ENCODE measurements at places on chromosomes 11 and 22.

DNA sequence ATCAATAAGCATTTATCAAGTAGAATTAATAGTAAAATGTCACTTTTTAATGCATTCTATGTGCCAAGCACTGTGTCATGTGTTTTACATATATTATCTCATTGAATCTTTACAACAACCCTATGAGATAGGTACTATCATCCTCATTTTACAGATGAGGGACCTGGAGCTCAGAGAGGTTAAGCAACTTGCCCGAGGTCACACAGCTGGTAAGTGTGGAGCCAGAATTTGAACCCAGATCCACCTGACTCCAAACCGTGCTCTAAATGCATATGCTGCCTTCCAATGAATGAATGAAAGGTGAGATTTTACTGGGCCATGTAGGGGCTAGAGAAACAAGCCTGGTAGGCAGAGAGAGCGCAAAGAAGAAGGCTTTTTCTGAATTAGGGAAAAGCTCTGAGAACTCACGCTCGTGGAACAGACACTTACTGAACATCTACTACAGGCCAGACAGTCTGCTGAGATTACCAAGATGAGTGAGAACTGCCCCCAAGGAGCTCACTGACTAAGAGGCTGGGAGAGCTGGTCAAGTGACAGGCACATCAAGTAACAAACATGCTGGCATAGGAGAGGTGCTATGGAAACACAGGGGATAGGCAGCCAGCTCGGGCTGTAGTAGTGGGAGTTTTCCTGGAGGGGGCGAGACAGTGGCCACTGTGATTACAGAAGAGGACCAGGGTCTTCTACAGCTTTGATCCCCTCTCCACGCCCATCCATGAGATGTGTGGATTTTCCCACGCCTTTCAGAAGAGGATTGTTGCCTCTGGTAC is 4.4 kb downstream of the ABCG4 start:
- no peak for DNase-seq
- H3K4me1 ChIP-seq = no peaks in the 10 kb centered on the region
- H3K36me3 ChIP-seq = no peaks in the 10 kb centered on the region
- no peak overlapping the region for H3K27ac ChIP-seq
- H3K27me3 ChIP-seq = peaks cover 28% of the 10 kb centered on the region

DNA sequence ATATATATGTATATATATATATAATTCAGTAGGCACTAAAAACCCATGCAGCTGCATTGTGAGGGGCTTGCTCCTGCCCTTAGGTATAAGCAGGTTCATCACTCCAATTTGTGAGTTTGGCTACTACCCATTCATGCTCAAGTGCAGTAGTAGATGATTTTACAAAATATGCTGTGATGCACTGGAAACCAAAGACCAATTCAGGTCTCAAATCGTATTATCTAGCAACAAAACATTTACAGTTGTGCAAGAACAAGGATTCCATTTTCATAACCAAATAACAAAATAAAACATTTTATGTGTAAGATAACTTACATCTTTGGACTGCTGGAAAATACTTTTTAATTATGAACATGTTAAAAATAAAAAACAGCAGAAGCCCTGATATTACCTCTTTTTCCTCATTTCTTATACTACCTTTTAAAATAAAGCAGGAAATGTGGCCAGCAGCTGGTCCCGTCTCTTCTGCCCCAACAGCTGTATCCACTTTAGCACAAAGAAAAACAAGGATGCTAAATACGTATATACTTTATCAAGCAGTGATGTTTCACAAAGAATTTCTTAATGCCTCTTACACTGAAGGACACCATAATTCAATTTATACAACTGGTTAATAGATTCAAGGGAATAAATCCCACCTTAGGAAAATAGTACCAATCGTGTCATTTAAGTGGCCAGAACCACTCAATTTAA is 2.8 kb downstream of the CREBZF start:
- H3K4me3 ChIP-seq = no peak overlapping the region
- no peaks in the 10 kb centered on the region for H3K36me3 ChIP-seq
- no peak for DNase-seq
- no peaks in the 10 kb centered on the region for H3K27me3 ChIP-seq
- no peaks in the 10 kb centered on the region for H3K4me1 ChIP-seq

GRCh38 chr22:40314041-40314440 is 32.3 kb upstream of the ADSL start:
- no peak overlapping the region for H3K27ac ChIP-seq
- H3K4me1 ChIP-seq = peaks cover 17% of the 10 kb centered on the region
- no peak overlapping the region for H3K4me3 ChIP-seq
- H3K36me3 ChIP-seq = peaks cover 4% of the 10 kb centered on the region
- no peak for DNase-seq

GRCh38 chr22:32905400-32905799 is 103.9 kb downstream of the TIMP3 start:
- H3K27ac ChIP-seq = no peak overlapping the region
- H3K27me3 ChIP-seq = no peaks in the 10 kb centered on the region
- H3K4me1 ChIP-seq = no peaks in the 10 kb centered on the region
- no peak overlapping the region for H3K4me3 ChIP-seq

DNA sequence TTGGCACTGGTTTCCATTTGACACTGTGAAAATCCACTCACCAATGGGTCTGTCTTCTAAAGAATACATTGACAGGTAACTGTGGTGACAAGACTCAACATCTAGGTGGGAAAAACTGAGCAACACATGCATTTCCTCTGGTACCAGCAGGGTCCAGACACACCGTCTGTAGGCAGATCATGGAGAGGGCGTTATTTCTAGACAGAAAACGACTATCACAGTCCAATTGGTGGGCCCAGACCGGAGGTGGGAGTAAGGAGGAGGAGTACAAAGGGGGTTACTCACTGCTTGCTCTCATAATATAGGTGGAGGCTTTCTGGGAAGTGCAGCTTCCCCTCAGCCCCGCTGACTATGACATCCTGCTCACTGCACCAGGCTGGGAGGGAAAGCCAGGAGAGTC is 9.9 kb downstream of the OVCH2 start:
- H3K36me3 ChIP-seq = no peaks in the 10 kb centered on the region
- H3K4me1 ChIP-seq = no peaks in the 10 kb centered on the region
- DNase-seq = no peak
- no peak overlapping the region for H3K4me3 ChIP-seq
- H3K27ac ChIP-seq = peak overlapping the region; percentile 75

DNA sequence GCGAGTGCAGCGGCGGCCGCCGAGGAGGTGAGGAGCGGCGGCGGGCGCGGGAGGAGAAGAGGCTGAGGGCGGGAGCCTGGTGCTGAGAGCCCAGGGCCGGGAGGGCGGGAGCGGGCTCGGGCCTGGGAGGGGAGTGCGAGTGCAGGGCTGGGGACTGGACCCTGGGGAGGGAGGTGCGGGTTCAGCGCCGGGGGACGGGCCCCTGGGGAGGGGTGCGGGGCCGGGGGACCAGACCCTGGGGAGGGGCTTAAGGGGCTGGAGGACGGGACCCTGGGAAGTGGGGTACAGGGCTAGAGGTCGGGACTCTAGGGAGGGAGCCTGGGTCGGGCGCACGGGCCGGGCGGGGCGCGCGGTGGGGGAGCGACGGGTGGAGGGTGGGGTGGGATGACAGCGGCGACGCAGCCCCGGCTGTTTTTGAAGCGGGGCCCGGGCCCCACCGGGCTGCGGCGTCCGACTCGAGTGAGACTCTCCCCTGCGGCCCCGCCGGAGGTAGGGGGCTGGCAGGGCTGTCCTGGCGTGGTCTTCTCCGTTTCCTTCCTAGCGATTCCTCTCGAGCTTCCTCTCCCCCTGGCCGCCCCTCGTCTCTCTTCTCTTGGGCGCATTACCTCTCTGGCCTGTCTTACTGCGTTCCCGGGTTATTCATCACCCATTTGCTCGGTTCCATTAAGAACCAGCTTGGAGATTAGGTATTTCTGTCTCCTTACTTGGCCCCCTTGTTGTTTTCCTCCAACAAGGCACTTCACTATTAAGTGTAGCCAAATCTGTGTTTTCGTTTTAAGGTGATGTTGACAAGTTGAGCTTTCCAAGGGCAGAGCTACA is 754 bp downstream of the NUP50 start:
- peak overlapping the region; percentile 72 for H3K4me3 ChIP-seq
- H3K27ac ChIP-seq = peak overlapping the region; percentile 94
- peaks cover 44% of the 10 kb centered on the region for H3K4me1 ChIP-seq
- no peak for DNase-seq
- no peaks in the 10 kb centered on the region for H3K27me3 ChIP-seq
